NCI-H1930 (cell line): ENCODE measurements at places on chromosomes 4 and X.

DNA sequence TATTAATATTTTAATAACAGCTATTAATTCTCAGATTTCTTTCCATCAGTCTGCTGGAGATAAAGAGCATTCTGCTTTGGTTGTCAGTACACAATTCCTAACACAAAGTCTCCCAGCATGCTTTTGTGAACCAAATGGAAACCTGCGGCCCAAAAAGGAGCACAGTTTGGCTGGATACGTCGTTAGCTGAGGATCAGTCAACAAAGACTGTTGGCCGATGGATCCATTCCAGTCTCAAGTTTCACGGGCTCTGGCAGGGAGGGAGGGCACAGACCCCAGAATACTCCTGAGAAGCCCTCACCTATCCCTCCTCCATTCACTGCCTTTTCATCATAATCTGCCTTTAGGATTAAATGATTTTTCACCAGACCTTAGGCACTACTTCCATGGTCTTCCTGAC is 26.3 kb upstream of the PRSS48 start:
- DNase-seq: no peak

DNA sequence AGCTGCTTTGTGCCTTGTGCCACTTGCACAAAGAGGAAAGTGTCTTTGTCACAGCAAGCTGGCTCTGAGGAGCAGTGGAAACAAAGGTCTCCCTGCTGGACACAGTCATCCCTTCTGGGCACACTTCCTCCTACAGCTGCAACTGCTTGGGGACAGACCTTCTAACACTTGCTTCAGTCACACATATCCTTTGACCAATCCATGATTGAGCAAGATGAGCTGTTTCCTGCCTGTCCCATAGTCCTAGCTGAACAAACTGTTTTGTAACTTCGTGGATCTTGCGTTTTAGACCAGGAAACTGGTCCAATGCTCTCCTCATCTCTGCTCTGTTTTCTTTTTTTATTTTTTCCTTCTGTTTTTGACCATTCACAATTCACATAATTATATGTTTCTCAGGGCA is 98.5 kb downstream of the RRAGB start:
- DNase-seq: no peak

DNA sequence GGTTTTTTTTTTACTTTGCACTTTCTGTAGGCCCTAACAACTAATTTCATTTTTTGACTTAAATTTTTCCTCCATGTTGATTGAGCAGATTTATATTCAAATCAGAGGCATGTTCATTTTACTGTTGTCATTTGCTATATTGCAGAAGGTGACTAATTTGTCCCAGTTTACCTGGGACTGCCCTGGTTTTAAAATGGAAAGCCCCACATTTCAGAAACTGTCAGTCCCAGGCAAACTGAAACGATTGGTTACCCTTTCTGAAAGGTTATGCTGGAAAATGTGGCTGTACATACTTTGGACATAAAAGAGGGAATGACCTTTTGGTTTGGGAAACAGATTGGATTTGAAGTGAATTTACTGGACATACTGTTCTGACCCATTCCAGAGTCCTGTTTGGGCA is 160.0 kb downstream of the SPCS3 start:
- no peak for DNase-seq

GRCh38 chrX:107706309-107706708 is 69.3 kb downstream of the TSC22D3 start:
- no peak for DNase-seq

- DNase-seq: no peak
These were observed 54.5 kb upstream of the BCOR start for GRCh38 chrX:40152173-40152711.

- no peak for DNase-seq
These were observed 92.9 kb upstream of the TLL1 start for GRCh38 chr4:165779950-165780670.

DNA sequence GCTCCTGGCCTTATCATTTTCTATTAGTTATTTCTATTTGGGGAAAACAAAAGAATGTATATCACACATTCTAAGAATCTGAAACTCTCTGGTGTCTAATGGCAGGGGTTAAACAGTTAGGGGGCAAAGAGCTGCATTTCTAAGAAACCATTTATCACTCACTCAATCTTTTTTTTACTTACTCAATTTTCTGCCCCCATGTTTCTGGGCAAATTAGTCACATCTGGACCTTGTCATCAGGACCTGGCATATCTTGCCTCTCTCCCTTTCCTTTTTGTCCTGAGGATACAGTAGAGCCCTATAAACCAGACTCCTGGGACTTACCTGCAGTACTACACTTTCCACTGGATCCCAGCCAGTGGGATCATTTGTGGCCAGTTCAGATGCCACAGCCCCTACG is 89.1 kb downstream of the ANXA3 start:
- no peak for DNase-seq

DNA sequence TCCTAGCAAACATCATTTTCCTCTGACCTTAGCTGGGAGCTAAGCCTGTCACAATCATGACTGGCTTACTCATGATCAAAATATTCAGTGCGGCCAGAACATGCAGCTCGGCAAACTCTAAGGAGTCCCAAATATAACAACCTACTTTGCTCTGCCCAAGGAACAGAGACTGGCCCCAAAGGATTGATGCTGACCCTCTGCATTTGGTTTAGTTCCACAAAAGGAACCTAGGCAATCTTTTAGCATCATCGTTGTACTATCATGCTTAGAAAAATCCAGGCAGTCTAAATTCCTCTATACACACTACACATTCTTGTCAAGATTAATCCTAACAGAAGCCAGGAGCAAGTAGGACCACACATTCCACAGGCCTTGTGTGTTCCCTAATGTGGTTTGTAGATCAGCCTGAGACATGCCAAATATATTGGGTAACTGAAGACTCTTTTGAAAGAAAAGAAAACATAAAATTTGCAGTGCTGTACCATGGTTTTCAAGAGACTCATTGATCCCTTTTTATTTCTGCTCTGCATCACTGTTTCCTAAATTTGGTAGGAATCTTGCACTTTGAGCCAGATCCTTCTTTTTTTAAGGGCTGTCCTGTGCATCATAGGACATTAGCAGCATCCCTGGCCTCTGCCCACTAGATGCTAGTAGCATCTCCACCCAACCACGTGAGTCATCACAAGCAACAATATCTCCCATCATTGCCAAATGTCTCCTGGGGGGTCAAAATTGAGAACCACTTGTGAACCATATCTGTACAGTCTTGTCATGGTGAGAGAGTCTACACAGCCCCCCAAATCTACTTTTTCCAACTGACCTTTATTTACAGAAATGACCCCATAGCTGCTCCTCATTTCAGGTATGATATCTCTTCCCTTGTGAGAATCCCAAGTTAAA is 17.6 kb upstream of the CC2D2A start:
- DNase-seq: no peak

- no peak for DNase-seq
These were observed 72.4 kb downstream of the PALLD start for GRCh38 chr4:168569066-168569930.

- peak; percentile 72 for DNase-seq
These were observed 4.8 kb downstream of the SLC49A3 start for GRCh38 chr4:683982-684622.

DNA sequence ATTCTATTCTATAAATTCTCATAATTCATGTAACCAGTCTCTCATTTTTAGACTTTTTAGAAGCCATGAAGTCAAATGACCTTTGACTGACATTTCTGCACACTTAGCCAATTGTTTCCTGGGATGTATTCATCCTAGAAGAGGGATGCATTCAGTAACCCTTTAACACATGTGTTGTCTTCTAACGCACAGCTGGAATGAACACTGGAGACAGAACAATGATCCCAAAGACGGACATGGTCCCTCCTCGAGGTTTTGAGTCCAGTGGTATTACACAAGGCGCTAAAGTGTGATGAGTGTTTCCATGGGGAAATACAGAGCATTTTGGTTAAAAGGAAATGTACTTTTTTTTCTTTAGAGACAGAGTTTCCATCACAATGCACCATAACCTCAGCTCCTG is 39.8 kb upstream of the CLDN24 start:
- no peak for DNase-seq

- no peak for DNase-seq
These were observed 53.4 kb downstream of the CASP6 start for GRCh38 chr4:109649872-109650271.

- no peak for DNase-seq
These were observed 556.6 kb downstream of the NLGN4X start for GRCh38 chrX:5672099-5672498.

GRCh38 chr4:87465739-87466366 is 43.5 kb downstream of the NUDT9 start:
- DNase-seq: peak; percentile 13

- DNase-seq: no peak
These were observed 43.4 kb upstream of the KLF3 start for GRCh38 chr4:38620527-38621027.

- no peak for DNase-seq
These were observed 635.9 kb upstream of the FRG1 start for GRCh38 chr4:189304809-189305208.

DNA sequence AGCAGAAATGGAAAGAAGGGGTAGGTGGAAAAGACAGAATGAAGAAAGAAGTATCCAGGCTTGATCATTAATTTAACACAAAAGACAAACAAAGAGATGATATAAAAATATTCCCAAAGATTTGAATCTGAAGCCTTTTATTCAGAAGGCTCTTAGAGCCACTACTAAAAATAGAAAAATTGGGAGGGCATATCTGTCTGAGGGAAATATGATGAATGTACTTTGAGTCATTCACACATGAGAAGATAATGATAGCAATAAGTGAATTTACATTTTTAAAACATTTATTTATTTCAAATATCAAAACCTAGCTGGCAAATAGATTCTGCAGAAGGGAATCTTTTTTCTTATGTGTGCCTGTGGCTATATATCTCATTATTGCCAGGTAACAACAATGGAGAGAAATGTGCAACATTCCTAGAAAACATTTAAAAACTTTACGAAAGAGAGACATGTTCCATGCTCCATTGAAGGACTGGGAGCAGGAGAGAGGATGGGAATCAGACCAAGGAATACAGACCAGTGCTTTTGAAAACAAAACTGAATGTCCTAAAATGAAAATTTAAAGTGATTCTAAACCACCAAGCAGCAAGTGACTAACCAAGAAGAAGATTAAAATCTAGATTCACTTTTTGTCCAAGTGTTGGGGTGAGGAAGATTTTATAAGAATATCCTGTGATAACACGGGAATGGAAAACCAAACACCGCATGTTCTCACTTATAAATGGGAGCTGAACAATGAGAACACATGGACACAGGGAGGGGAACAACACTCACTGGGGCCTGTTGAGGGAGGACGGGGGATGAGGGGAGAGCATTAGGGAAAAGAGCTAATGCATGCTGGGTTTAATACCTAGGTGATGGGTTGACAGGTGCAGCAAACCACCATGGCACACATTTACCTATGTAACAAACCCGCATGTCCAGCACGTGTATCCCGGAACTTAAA is 41.2 kb downstream of the ANXA5 start:
- no peak for DNase-seq

DNA sequence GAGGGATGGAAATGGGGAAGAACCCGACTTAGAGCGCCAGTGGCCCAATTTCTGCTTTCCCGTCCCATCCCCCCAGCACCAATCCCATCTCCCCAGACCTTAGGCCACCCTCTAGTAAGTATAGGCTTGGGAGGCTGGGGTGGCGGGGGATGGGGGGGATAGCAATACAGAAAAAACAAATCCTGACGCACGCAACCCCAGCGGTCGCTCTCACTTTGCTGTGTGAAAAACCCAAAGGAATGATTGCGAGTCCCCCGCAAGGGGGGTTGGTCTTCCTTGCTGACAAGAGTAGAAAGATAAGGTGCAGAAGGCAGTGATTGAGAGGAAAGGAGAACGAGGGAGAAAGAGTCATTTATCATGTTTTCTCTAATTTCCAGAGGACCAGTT is 863 bp downstream of the CPE start:
- peak; percentile 30 for DNase-seq

DNA sequence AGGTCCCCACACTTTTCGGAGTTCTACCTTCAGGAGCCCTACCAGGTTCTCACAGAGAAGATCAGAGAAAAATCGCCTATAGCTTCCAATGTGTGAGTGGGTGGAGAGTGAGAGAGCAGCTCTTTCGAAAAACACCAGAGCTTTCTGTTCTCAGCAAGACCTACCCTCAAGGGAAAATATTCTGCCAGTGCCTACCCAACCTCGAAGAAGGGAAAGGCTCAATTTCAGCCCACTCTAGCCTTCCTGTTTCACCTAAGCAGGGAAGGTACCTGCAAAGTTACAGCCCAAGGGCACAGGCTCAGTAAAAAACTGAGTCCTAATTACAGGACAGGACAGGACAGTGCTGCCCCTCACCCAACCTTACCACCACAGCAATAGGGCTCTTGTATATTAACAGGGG is 104.0 kb upstream of the WDR17 start:
- DNase-seq: no peak
